ENCODE measurements at places on chromosomes 1 and 21.

DNA sequence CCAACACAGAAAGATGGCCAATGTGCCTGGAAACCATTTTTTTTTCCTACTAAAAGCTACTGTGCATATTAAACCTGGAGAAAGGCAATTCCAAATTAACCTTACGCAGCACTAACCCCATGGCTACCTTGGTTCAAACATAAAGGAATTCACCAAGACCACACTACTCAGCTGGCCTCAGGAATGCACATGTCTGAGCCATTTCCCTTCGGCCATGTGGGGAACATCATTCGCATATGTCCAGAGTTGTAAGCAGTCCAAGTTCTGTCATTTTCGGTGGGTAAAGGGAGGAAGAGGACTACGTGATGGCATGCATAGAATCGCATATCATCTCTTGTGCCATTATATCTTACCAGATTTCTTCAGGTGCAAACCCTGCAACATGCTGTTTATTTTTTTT is 175.4 kb downstream of the NTMT2 start:
- no peak for DNase-seq

DNA sequence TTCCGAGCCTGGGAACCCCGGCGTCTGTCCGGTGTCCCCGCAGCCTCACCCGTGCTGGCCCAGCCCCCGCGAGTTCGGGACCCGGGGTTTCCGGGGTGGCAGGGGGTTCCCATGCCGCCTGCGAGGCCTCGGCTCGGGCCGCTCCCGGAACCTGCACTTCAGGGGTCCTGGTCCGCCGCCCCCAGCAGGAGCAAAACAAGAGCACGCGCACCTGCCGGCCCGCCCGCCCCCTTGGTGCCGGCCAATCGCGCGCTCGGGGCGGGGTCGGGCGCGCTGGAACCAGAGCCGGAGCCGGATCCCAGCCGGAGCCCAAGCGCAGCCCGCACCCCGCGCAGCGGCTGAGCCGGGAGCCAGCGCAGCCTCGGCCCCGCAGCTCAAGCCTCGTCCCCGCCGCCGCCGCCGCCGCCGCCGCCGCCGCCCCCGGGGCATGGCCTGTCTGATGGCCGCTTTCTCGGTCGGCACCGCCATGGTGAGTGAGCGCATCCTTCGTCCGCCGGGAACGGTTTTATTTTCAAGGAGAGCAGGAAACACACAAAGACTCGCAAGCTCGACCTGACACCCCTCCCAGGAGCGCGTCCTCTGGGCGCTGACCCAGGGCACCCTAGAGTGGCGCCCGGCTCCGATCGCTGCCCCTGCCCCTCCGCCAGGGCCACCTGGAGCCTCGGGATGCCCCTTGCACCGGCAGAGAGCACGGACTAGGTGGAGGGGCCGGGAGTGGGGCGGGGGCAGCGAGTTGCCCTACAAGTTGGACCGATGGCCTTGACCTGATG is at the start of gene ABCG1:
Gene ABCG1, plus strand, starts transcription at position 305 of the 770 bp plus-strand sequence. Its CDS starts 123 bp downstream, at position 428.
- no peak for DNase-seq

GRCh38 chr1:222240536-222241181 is 307.2 kb downstream of the HHIPL2 start:
- no peak for DNase-seq

DNA sequence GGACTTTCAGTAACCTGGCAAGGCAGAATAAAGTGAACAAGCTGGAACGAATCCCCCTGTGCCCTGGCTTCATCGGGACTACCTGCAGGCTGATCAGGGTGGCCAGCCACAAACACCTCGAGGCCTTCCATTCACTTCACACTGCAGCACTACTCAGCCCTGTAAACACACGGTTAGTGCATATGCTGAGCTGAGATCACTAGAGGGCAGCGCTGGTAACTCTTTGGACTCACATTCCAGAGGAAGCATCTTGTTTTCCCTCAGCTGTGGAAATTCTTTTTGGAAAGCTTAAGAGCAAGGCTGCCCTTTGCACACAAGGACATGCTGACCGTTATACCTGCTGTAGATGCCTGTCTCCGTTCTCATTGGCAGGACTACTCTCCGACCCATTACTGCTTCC is 32.1 kb downstream of the PCSK9 start:
- no peak for DNase-seq

- no peak for DNase-seq
Observed at GRCh38 chr1:233060461-233060994, 110.1 kb downstream of the NTPCR start.

DNA sequence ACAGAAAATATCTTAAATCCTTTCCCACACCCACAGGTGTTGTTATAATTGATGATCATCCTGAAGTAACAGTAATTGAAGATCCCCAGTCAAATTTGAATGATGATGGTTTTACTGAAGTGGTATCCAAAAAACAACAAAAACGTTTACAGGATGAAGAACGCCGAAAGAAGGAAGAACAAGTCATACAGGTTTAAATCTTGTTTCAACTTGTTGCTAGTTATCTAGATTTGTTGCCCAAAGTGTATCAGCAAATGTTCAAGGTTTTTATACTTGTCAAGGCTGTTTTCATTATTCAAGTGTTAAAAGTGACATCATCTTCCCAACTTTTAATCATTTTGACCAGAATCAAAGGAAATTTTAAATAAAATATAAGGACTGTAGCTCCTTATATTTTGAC is 64.7 kb downstream of the PRRC2C start:
- DNase-seq: no peak

GRCh38 chr1:60906039-60906438 is 176.3 kb upstream of the NFIA start:
- no peak for DNase-seq

DNA sequence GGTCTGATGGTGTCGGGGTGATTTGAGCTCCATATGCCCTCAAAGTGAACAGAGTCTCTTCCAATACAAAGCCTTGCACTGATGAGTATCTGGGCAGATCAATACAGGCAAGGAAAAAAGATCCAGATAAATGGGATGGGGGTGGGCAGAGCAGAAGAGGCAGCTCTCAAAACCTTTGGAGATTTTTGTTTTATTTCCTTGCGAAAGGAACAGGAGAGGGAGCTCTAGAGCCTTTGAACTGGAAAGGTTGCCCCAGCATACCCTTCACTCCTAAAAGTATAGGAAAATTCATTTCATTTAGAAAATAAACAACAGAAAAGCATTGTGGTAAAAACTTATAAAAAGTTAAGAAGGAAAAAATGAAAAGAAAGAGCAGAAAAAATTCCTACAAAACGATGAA is 31.4 kb upstream of the OLIG2 start:
- DNase-seq: no peak

- no peak for DNase-seq
Observed at GRCh38 chr1:15444468-15445389, 6.5 kb downstream of the CTRC start.

DNA sequence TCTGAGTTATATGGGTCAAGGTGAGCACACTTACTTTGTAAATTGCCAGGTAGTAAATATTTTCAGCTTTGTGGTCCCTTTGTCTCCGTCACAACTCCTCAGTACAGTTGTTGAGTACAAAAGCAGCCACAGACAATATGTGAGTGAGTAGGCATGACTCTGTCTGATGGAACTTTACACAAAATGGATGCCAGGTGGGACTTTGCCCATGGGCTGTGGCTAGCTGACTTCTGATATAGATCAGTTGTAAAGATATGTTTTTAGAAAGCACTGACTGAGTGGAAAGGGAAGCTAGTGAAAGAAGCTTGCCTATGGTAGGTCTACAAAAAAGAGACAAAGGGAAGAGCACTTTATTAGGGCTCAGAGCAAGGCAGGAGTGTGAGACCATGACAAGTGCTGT is 23.1 kb upstream of the IGSF5 start:
- DNase-seq: no peak

DNA sequence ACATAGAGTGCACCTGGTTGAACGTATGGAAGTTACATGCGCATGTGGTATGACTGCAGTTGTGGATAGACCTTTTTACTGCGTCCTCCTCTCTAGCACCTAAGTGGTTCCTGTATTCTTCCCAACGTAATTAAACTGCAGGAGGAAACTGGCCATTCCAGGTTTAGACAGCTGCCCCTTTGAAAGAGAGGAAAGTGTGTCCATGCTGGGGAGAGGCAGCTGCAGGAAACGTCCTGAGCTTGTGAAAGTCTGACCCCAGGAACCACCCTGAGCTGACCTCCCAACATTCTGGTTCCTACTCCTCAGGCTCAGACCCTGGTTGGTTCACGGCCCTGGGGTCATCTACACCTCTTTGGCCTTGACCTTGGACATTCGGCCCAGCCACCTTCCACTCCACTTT is 309.3 kb downstream of the DISC1 start:
- DNase-seq: no peak

GRCh38 chr1:155277070-155277901 is at the start of gene HCN3:
TSS of gene HCN3 (plus strand) at chr1:155277463. CDS start at chr1:155277591, 128 bp downstream.
- DNase-seq: peak; percentile 91

- DNase-seq: no peak
Observed at GRCh38 chr1:242477944-242478343, 46.6 kb downstream of the PLD5 start.

GRCh38 chr1:18290740-18291412 is 183.3 kb downstream of the IGSF21 start:
- DNase-seq: no peak

GRCh38 chr1:37391211-37392011 is 83.0 kb upstream of the ZC3H12A start:
- peak; percentile 94 for DNase-seq

DNA sequence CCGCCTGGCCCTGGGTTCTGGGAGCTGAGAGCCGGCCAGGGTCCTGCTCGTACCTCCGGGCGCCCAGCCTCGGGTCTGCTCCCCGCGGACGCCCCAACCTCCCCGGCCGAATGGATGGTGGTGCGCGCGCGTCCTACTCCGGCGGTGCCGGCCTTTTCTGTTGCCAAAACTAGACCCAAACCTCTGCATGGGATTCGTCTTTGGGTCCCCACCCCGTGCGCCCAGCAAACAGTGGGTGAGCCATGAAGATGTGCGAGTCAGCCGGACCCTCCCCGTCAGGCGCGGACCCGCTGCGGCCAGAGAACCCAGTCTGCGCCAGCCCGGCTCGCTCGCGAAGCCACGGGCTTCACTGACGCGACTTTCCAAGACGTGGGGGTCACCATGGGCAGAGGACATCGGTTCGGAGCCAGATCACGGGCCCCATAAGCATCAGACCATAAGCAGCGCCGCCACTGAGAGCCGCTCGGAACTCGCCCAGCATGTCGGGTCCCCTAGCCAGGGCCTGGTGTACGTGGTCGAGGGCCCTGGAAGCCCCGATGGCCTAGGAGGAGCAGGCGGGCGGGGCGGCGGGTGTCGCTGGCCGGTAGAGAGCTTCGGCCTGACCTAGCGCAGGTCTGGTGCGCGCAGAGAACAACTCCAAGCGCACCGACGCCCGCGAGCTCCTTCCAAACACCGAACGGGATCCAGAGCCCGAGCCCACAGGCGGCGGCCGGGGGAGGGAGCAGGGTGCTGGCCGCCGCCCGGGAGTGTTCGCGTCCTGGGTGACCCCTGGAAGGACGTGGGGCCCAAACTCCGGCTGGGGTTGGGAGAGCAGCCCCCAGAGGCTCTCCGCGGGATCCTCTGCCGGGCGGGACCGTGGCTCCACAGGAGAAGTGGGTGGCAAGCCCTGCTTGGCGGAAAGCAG is 1.0 kb upstream of the TP73 start:
- no peak for DNase-seq

GRCh38 chr1:231162297-231162969 is 575 bp downstream of the TRIM67 start:
- DNase-seq: no peak

GRCh38 chr1:241533326-241534115 is 1.3 kb downstream of the KMO start:
- no peak for DNase-seq

GRCh38 chr1:93995837-93996536 is 86.8 kb upstream of the GCLM start:
- no peak for DNase-seq

DNA sequence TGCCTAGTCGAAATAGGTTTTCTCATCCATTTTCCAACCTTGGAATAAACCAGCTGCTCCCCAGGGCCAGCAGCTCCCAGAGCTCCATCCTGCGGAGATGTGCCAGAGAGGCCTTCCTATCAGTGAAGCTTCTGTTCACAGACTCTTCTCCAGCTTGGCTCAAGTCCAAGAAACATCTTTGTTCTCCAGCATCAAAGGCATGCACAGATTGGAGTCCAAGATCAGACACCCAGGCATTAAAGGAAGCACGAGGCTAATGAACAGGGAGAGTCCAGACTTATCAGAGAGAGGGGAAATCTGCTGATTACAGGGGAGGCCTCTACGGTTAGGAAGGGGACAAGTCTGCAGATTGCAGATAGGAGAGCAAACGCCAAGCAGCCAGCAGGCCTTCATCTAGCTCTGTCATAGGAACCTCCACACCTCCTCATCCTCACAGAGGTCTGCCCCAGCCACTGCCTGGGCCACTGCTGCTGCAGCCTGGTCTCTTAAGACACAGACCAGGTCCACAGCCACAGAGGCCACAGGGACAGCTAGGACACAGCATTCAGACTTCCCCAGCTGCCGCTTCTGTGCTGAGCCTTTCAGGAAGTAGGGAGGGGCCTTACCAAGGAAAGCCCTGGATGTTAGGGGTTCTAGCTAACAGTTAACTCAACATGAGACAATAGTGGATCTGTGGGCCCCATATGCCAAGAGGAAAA is 3.4 kb downstream of the PRR9 start:
- DNase-seq: no peak

DNA sequence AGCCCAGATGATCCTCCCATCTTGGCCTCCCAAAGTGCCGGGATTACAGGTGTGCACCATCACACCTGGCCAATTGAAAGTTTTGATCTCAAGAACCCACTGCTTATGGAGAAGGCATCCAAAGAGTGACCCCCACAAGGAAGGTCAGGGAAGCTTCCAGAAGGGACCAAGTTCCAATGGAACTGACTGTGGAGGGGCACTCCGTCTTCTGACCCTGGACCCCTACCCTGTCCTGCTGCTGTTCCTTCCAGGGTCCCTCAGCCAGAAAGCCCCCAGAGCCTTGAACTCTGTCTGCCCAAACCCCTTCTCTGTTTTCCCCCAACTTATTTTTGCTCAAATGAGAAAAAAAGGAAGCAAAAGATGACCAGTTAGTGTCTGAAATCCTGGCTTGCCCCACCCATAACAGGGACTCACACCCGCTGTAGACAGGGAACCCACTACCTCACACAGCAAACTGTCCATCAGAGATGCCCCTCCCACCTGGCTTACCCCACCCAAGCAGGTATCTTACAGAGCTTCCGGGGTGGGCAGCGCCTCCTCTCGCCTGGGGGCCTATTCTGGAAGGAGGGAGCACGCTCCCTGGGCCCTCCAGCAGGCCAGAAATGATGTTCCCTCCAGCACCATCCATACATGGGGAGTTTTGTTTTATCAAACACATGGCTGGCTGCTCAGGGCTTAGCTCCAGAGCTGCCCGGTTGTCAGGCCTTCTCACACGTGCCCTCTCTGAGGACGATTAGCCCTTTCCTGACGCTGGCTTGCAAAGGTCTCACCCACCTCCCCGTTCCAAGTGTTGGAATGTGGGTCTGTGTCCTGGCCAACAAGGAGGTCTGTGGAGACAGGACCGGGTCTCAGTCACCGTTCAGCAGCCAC is 3.1 kb upstream of the WNT3A start:
- no peak for DNase-seq

DNA sequence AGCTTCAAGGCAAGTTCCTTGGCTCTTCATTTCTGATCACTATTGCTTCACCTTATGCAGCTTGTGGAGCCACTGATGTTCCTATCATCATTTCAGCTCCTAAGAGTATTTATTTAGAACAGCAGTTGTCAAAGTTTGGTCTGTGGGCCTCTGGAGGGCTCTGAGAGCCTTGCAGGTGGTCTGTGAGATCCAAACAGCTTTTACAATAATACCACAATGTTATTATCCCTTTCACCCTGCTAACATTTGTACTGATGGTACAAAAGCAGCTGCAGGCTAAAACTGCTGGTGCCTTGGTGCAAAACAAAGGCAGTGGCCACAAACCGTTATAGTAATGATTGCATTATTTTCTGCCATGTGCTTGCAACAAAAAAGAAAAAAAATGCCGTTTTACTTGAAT is 33.8 kb downstream of the PATJ start:
- DNase-seq: no peak

GRCh38 chr1:77513839-77514763 is 168.4 kb downstream of the ZZZ3 start:
- DNase-seq: no peak
